Activated T-helper 2 cell treated with anti-CD3 and anti-CD28 coated beads, Interferon-gamma antibody, Interleukin-2, Interleukin-4, amounts not matched to agents 10 μg/mL and 5 μg/mL and 100 μg/mL, durations not matched to agents 14 hours and 24 hours and 36 hours (primary cell): ENCODE measurements at places on chromosomes 12 and 14. TPM values are rescaled to one million over a fixed set of nuclear protein-coding genes. Genes with fewer than 3 reads are reported as not detected.

Gene IL22
- total RNA-seq = 0.80 TPM in 1 of 2 replicates, not detected in the other

Gene GDF3
- not detected in 2 replicates for total RNA-seq

Gene ADCY6
- total RNA-seq = 0.39 and 0.55 TPM in 2 replicates

Gene GLT1D1
- 3.2 and 3.8 TPM in 2 replicates for total RNA-seq

Gene SYNE3
- total RNA-seq = 36.5 and 40.1 TPM in 2 replicates

Gene GPR162
- 0.11 and 0.30 TPM in 2 replicates for total RNA-seq

Gene SERPINA3
- total RNA-seq = not detected in 2 replicates
